ENCODE measurements at places on chromosomes 4 and X. TPM values are rescaled to one million over a fixed set of nuclear protein-coding genes. Genes with fewer than 3 reads are reported as not detected.

- no peak for DNase-seq
Measured at GRCh38 chr4:150940123-150940522, 75.0 kb downstream of the LRBA start.

GRCh38 chr4:18695733-18696527 is 674.4 kb upstream of the LCORL start:
- DNase-seq, result no peak

GRCh38 chrX:20594985-20595384 is 328.3 kb upstream of the RPS6KA3 start:
- DNase-seq, result no peak

GRCh38 chr4:172871381-172871780 is 297.2 kb upstream of the GALNT7 start:
- no peak for DNase-seq

The CCDC110 gene
- total RNA-seq, result 3.7 TPM

DNA sequence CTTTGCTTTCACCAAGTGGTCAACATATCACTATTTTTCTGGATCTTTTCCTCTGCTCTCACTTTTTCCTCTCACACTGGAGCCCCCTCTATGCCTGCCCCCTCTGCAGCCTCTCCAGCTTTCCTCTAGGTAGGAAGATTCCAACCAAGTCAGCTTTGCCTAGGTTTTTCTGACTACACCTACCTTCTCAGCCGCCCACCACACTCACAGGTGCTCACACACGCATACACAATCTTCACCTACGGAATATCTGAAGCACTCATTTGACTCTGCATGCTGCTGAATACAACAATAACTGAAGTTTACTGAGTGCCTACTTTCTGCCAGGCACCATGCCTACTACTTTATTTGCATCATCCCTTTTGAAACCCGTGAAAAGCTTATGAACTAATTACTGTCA is 328.0 kb downstream of the PPP3CA start:
- no peak for DNase-seq

The ADH5 gene
- 135 TPM for total RNA-seq

GRCh38 chr4:169103966-169104412 is 93.9 kb upstream of the CBR4 start:
- DNase-seq, result no peak

The SYP gene
- total RNA-seq, result 1.4 TPM

GRCh38 chrX:97158269-97158668 is 274.6 kb downstream of the RPA4 start:
- DNase-seq, result no peak

The EPHA5 gene
- total RNA-seq, result 1.6 TPM

The CYP2U1 gene
- 16.4 TPM for total RNA-seq

The AKAP4 gene
- not detected for total RNA-seq

- DNase-seq, result no peak
Measured at GRCh38 chrX:3697701-3698279, 15.7 kb downstream of the PRKX start.

- DNase-seq, result no peak
Measured at GRCh38 chr4:150217808-150218207, 139.6 kb downstream of the DCLK2 start.

DNA sequence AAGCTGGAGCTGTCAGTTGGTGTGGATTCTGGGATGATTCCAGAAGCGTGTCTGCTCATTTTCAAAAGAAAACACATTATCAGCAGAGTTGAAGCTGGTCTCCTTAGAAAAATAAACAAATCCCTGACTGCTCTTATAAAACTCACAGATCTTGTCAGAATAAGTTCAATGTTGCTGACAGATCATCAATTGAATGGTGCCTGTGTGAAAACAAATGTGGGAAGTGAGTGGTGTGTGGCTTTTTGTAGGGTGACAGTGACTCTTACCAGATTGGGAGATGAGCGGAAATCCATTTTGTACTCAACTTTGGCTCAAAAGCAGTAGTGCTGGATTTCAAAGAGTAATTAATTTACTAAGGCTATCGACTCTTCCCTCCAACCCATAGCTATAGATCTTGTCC is 807.8 kb downstream of the RAPGEF2 start:
- DNase-seq, result no peak

DNA sequence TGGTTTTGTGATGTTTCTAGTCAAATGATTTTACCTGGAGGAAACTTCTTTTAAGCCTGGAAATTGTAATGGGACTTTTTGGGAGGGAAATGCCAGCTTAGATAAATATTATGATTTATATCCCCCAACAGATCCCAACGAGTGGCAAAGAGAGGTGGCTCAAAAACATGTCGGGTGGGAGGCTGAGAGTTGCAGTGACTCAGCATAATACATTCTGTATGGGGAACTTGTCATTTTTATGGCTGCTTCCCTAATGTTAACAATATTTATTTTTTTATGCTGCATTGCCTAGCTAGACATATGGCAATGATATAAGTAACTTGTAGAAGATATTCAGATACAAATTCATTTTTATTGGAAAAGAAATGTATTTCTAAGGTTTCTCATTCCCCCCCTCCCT is 219.0 kb downstream of the ARHGAP10 start:
- no peak for DNase-seq

The PCDH7 gene
- total RNA-seq, result 72.3 TPM

The ADH1B gene
- 1.2 TPM for total RNA-seq

DNA sequence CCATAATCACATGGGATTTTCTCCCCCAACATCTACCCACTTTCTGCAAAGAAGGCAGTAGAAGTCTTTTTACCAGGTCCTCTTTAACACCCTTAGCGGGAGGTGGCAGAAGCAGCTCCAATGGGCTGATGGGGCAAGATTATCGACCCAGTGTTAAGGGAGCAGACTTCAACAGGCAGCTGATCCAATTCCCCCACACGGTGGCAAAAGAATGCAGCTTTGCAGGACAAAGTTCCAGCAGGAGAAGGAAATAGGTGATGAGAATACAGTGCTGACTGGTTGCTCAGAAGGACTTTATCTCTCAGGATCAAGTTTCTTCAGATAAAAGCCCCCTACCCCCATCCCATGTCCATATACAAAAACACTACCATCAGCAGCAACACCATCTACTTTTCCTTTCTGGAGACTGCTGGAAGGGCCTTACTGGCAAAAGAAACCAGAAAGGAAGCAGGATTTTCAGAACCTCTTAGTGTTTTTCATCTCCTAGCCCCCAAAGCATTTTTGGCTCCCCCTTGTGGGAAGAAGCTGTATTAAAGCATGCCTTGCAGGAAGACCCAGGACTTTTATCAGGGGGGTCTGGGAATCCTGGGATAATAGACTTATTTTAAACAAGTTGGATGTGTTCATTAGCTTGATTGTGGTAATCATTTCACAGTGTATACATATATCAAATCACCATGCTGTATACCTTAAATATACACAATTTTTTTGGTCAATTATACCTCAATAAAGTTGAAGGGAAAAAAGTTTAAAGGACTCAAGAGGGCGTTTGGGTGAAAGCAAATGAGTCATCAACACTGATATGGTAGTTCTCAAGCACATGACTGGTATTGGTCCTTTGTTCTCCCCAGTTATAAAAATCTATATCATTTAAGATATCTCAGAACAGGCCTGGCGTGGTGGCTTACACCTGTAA is 146.4 kb downstream of the GPC3 start:
- DNase-seq, result no peak

DNA sequence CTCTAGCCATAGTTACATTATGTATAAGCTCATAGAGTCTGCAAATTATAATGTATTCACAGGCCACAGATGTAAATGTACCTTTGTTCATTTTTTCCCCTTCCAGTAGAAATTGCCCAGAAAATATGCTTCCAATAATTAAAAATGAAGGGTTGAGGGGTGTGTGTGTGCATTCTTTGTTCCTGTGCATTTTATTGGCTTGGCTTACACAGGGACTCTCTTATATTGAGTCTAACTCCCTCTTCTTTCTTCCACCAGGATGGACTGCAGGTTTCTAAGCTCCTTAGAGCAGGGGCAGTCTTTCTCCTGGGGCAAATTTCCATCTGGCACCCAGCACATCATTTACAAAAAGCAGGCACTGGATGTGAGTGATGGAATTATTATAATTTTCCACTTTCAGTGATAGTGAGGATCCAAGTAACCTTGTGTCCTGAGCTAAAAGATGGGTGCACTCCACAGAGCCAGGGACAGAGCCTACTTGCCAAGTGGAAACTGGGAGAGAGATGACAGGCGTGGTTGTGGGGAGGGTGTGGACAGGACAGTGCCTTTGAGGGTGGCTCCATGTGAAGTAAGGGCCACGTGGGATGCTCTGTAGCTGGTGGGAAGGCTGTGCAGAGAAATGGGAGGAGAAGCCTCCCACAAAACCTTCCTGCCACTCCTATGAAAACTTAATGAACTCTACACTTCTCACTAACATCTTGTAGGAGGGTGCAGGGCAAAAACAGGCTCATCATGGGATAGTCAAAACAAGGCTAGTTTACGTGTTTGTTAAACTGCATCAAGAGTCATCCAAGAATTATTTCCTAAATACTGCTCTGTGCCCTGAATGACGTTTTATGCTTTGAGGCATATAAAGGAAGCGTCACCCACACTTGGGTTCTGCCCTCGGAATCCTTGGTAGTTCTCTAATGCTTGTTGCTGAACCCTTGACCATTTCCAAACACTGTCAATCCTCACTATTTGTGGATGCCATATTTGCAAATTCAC is 16.0 kb downstream of the IGFBP7 start:
- no peak for DNase-seq

DNA sequence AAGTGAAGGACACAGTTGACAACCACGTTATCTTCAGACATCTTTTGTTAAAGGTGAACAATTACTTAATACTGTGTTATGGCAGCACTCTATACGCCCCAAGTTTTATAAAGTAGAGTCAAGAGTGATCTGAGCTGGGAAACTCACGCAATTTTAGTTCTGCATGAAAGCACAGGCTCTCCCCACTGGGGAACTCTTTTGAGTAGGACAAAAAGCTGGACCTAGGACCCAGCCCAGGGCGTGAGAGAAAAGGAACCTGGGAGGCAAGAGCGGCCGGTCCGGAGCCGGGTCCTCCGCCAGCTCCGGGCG is 152.6 kb upstream of the SLC4A4 start:
- DNase-seq, result no peak

- no peak for DNase-seq
Measured at GRCh38 chr4:76326515-76326914, 20.0 kb downstream of the STBD1 start.

- DNase-seq, result no peak
Measured at GRCh38 chrX:96432647-96433046, 252.0 kb upstream of the DIAPH2 start.

- DNase-seq, result no peak
Measured at GRCh38 chr4:113404841-113405240, 355.4 kb downstream of the ANK2 start.

The LONRF3 gene
- total RNA-seq, result not detected

GRCh38 chr4:43071069-43071468 is 178.6 kb downstream of the GRXCR1 start:
- DNase-seq, result no peak

- no peak for DNase-seq
Measured at GRCh38 chr4:26257850-26258249, 63.0 kb upstream of the RBPJ start.

The MAMLD1 gene
- 8.8 TPM for total RNA-seq

DNA sequence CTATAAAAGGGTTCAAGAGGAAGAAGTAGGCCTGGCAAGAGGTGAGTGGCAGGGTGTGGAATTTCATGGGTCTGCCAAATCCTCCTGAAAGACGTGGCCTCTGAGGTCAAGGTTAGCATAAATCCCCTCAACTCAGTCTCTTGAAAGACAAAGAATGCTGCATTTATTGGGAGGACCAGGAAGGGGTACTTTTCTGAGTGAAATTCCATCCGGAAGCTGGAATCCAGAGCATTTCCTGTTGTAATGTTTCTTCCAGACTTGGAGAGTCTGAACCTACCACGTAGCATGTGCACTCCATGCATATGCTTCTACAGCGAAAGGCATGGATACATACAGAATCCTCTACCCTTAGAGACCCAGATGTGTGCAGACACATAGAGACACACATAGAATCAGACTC is 13.4 kb upstream of the FGD1 start:
- no peak for DNase-seq

- peak; percentile 82 for DNase-seq
Measured at GRCh38 chrX:1502241-1502640, 34.7 kb downstream of the P2RY8 start.

GRCh38 chr4:10020871-10021652 is at the start of gene SLC2A9:
Gene SLC2A9 (minus strand): TSS chr4:10021497. CDS start chr4:10021429, 68 bp downstream.
- no peak for DNase-seq

The XKRX gene
- total RNA-seq, result not detected

DNA sequence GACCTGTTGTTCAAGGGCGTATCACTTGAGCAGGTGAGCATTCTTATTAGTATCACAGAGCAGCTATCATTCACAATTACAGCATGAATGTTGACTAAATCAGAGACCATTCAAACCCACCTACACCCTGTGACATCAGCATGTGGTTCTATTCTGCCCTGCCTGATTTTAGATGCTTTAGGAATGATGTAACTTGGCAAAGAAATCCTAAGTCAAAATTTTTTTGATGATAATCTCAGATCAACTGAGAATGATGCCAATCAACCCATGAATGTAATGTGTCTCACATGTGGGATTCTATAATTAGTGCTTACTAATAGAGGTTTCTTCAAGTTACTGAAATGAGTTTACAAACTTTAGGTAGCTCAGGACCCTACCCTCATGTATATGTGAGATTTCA is 13.4 kb upstream of the CHIC2 start:
- DNase-seq, result no peak

DNA sequence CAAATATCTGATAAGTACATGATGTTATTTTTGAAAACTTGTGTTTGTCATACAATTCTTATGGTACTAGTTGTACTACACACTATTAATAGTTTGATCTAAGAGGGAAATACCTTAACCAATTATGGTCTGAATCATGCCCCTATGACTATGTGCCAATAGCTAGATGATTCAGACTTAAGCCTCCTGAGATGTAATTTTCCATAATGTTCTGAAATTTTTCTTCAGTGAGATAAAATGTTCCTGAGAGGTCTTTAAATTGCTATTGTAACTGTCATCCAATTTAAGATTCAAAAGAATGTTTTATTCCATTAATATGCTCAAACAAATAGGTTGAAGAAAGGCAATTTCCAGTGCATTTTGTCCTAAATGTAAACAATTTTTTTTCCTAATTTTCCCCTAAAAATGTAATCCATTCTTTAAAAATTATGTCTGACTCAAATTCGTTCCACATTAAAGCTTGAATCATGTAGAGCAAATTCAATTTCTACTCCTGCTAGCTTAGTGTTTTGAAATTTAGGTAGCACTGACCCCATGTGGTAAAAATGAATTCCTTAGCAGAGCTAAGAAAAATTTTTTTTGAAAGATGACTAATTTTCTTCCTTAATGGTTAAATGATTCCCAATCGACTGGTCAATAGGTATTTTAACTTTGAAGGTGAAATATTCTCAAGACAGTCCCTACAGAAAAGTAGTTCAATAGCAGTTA is 49.1 kb downstream of the APOOL start:
- DNase-seq, result no peak

The SATL1 gene
- total RNA-seq, result 0.15 TPM

The TLR3 gene
- total RNA-seq, result 7.9 TPM

DNA sequence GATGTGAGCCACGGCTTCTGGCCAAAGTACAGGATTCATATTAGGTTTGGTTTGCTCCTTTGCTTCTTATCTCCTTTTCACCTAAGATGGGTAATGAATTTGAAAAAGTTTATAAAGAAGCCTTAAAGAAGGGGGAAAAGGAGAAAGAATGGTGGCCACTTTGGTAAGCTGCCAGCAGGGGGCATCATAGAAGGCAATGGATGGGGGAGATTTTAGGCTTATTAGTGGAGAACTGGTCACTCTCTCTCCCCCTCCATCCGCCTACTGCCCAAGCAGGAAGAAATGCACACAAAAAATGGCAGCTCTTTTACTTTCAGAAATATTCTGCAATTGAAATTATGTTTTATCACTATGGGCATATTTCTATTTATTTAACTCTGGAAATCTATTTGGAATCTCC is 32.0 kb downstream of the SPARCL1 start:
- DNase-seq, result no peak

GRCh38 chr4:55824865-55825264 is 5.3 kb downstream of the EXOC1L start:
- DNase-seq, result no peak
